ENCODE measurements at places on chromosomes 2 and 18.

- DNase-seq, result no peak
These were observed 7.0 kb downstream of the SLC14A1 start for GRCh38 chr18:45730832-45731575.

DNA sequence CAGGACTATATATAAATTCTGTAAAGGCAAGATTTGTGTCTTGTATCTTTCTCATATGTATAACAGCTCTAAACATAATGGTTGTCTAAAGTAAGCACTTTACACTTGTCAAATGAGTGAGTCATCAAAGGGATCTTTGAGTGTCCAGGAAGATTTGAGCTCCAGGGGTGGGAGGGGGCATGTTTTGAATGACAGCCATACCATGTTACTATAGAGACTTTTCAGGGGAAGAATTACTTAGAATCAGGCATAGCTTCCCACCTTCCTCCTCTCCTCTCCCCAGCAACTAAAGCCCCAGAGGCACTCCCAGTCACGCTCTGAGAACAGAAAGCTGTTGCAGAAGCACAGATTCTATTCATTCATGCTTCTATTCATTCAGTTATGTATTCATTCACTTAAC lies 65.8 kb upstream of the ALK start:
- DNase-seq, result no peak

DNA sequence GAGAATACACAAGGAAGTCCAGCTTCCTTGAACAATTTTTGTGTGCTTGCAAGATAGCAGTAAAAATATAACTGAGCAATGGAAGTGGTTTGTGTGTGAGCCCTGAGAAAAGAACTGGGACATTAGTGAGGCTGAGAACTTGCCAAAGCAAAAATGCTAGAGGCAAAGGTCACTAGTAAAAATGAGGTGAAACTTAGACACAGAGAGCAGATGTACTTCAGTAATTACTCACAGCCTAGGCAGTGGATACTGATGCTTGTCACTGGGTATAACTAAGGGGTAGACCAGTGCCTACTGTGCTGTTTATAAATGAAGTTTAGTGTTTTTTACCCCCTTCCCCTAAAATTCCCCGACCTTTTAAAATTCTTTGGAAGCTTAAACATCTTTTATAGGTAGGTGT lies 450.1 kb downstream of the LPIN1 start:
- DNase-seq, result no peak

- no peak for DNase-seq
These were observed 13.2 kb downstream of the ASB1 start for GRCh38 chr2:238439917-238440316.

- peak; percentile 31 for DNase-seq
These were observed 194.5 kb upstream of the SIX3 start for GRCh38 chr2:44746856-44747615.

- no peak for DNase-seq
These were observed 474.8 kb upstream of the RAB6C start for GRCh38 chr2:129504646-129505045.

- DNase-seq, result no peak
These were observed 72.2 kb downstream of the CRIM1 start for GRCh38 chr2:36427790-36428243.

DNA sequence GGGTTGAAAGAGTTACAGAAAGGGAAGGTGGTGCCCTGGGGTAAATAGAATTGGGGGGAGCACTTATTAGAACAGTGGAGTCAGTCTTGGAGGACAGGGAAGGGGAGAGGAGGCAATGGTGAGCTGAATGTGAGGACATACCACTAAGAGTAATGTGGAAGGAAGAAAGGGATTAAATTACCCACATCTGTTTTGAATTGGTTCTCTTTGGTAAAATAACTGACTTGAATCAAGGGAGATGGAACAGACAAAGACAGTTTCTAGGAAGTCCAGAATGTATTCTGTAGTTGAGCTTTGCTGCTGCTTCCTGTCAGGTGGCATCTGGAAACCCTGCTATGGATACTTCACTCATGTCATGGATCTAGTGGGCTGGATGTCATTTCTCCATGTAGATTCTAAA lies 6.7 kb downstream of the SETBP1 start:
- DNase-seq, result no peak

DNA sequence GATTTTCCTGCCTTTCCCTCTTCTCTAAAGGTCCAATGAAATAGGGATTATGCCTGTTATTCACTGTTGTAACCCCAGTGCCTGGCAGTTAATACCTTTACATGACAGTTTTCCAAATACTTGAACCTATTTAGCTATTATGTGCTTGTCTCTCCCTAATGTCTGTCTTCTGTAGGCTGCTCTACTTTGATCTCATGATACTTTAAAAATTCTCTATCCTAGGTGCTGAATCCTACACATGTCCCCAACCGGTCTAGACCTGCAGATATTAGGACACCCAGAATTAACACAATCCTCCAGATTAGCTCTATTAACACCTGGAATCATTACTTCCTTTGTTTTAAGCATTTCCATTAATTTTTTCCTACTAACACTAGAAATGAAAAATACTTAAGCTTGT lies 7.3 kb downstream of the CEBPZ start:
- DNase-seq, result no peak

DNA sequence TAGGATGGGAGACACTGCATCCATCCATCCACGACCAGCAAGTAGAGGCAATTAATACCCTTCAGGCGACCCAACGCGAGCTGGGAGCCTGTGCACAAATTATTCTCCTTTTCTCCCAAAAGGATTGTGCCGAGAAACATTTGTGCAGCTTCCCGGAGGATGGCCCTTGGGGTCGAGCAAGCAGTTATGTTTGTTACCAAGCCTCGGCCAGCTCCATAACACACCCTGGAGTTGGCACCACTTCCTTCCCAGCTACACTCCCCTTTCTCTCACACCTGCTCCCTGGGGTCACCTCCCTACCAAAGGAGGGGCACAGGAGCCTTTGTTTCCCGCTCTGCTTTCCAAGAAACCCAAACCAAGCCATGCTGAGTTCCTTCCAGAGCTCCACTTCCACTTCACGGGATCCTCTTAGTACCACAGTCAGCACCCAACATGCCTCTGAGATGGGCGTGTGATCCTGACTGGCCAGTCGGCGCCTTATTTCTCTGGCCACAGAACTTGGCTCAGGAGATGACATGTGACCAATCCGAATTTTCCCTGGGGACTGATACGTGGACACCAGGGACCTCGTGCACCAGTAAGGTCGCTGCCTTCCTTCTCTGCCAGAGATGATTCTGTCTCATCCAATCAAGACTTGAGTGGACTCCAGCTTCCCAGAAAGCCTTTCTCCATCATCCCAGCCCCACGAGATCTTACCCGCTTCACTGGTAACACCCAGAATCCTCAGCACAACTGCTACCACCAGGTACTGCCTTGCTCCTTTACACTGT lies 28.5 kb downstream of the GPR55 start:
- DNase-seq, result no peak

DNA sequence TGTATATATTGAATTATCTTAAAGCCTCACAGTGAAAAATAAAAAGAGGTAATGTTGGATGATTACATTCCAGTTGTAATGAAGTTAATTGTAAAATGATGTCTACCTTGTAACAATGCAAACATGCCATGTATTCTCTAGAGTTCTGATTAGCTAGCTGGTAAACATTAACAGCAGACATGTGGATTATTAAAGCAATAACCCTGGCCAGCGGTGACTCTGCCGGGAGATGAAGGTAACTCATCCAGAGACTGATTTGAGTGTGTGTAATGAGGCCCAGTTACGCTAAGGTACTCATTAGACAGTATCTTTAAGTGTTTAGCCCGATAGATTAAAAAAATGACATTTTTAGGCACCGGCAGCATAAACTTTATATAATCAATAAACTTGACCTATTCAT lies 79.6 kb upstream of the REV1 start:
- DNase-seq, result no peak

GRCh38 chr2:241686324-241686649 lies 328 bp downstream of the DTYMK start:
- no peak for DNase-seq

DNA sequence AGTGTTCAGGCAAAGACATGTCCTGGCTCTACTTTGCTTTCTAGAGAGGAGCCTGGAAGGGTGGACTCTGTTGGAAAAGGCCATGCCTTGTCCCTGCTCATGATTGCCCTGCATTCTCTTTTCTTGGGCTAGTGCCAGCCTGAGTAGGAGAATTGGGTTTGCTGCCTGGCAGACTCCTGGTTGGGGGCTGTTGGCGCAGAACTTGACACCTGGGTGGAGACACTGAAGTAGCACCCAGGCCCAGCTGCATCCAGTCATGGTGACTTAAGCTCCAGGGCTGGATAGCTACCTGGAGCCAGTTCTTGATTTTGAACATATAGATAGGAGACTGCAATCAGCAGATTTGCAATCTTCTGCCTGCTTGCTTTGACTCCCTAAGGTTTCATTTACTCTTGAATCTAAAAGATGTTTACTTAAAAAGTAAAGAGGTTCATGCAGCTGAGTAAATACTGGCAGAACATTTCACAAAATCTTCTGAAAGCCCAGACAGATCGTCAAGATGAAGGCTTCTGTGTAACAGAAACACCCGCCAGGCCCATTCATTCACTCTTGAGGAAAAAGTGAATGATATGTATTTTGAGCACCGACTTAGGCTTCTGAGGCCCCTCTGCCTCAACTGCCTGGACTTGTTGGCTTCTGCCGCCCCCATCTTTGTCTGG lies 38.0 kb upstream of the YWHAQ start:
- no peak for DNase-seq

DNA sequence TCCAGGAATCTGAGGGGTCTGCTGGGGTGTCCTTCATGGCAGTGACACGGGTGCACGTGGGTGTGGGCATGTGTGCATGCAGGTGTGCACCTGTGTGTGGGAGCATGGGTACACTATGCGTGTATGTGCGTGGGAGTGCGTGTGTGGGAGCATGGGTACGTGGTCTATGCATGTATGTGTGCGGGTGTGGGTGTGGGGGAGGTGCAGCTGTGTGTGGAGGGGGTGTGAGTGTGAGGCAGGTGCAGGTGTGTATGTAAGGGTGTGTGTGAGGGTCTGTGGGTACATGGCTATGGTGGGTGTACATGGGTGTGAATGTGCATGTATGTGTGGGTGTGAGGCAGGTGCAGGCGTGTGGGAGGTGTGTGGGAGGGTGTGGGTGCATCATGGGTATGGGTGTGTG lies 36.3 kb downstream of the EIPR1 start:
- no peak for DNase-seq

GRCh38 chr2:65737452-65738011 lies 305.1 kb upstream of the SPRED2 start:
- no peak for DNase-seq

- no peak for DNase-seq
These were observed 178.8 kb upstream of the RAB6C start for GRCh38 chr2:129800686-129801085.

GRCh38 chr18:9575558-9575957 lies 38.8 kb downstream of the PPP4R1 start:
- DNase-seq, result peak; percentile 73

- DNase-seq, result no peak
These were observed 111.0 kb upstream of the SALL3 start for GRCh38 chr18:78868330-78869316.

- DNase-seq, result no peak
These were observed 3.0 kb downstream of the MAB21L4 start for GRCh38 chr2:240892925-240893324.

DNA sequence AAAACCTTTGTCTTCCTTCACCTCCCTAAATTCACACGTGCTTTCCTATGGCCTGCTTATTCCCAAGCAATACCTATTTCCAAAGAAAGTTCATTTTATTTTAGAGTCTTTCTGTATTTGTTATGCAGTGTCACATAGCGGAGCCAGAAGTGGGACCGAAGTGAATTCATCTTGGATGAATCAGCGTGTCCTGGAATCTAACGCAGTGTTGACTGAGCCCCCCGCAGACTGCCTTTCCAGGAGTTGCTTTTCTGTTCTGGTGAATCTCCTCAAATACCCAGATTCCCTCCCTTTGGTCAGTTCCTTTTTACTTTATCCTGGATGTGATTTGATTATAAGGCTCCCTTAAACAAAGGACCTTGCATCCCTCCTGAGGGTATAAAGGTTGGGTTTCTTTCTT lies 10.8 kb downstream of the ALPP start:
- no peak for DNase-seq

Measured in neural progenitor cell (in vitro differentiated cells).